ENCODE measurements at places on chromosomes 4 and X. TPM values are rescaled to one million over a fixed set of nuclear protein-coding genes. Genes with fewer than 3 reads are reported as not detected.

The IL1RAPL2 gene
- 0.51 TPM for total RNA-seq

The EDA gene
- total RNA-seq = 8.1 TPM

DNA sequence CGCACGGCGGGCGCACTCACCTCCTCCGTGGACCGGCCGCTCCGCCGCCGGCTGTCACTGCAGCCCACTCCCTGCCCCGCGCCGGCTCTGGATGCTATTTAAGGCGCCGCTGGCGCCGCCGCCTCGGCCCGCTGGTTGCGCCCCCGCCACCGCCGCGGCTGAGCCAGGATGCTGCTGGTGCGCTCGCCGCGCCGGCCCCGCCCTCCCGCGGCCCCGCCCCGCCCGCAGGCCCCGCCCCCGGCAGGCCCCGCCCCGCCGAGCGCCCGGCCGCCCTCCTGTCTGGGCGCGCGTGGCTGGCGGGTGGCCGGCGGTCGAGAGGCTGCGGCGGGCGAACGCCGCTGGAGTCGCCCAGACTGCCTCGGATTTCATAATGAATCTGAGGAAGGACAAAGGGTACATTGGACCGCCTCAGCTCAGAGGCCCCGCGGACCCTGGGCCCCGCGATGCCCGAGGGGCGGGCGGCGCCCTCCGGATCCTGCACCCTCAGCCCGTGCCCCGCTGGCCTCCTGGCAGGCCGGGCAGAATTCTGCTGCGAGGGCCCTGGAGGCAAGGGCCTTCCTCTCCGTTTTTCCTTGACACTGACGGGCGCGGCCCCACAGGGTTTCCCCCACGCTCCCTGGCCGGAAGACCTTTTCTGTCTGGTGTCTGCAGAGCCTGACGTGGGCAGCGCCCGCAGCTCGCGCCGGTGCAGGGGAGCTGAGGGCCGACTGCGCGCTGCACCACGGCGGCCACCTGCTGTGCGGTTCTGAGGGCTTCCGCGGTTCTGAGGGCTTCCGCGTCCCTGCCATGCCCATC, at the start of gene ACSL1:
ACSL1 (minus strand) TSS at position 73 of the 795 bp plus-strand sequence. CDS start 22,454 bp downstream, outside the sequence.
- DNase-seq = peak; percentile 81

The KIF4A gene
- total RNA-seq = 0.73 TPM

GRCh38 chr4:37446016-37446415, 201.5 kb downstream of the NWD2 start:
- no peak for DNase-seq

DNA sequence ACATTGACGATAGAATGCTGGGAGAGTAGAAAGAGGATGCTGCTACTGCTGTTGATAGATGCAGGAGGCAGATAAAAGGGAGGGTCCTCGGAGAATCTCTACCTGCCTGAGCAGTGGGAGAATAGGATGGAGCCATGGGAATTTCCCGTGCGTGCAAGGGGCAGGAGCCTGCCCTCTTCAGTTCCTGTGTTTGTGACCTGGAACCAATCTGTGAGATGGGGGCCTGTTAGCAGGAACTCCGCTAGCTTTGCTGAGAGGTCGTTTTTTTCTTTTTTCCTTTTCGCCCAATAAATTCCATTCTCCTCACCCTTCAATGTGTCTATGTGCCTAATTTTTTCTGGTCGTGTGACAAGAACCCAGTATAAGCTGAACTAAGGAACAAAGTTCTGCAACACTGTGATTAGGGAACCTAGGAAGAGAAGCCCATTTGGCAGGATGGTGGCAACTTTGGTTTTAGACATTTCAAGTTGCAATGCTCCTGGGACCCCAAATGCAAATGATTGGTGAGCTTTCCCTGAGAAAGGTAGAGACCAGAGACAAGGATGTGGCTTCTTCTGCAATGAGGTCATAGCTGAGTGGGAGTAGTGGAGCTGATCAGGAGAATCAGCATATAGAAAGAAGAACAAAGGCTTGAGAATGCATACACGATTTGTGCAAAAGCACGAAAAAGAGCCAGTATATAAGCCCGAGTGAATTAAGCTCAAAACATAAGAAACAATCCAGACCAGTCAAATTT, 23.9 kb downstream of the SLC39A8 start:
- no peak for DNase-seq

DNA sequence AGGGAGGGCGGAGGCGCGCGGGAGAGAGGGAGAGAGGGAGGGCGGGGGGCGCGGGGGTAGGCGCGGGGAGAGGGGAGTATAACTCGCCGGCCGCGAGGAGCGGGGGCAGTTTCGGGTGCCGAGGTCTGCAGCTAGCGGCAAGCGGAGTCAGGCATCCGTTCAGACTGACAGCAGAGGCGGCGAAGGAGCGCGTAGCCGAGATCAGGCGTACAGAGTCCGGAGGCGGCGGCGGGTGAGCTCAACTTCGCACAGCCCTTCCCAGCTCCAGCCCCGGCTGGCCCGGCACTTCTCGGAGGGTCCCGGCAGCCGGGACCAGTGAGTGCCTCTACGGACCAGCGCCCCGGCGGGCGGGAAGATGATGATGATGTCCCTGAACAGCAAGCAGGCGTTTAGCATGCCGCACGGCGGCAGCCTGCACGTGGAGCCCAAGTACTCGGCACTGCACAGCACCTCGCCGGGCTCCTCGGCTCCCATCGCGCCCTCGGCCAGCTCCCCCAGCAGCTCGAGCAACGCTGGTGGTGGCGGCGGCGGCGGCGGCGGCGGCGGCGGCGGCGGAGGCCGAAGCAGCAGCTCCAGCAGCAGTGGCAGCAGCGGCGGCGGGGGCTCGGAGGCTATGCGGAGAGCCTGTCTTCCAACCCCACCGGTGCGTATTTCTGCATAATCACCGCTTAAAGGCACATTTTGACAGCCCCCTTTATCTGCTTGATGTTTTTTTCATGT, at the start of gene POU4F2:
POU4F2 (plus strand) TSS at position 108 of the 720 bp plus-strand sequence; CDS start at position 356, 248 bp downstream.
- DNase-seq = no peak

DNA sequence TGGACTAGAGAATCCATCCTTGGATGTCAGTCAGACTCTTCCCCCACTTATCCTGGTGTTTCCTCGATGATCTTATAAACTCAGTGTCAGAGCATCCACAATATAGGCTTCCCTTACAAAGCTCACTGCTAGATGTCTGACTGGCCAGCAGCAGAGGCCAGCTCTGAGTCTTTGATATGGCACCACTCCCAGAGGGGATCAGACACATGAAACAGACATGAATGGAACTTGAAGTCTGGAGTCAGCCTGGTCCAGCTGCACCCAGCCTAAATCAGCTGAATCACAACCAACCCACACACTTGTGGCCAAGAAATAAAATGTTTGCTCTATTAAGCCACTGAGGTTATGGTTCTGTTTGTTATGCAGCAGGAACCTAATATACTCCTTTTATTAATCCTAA, 129.6 kb upstream of the MED14 start:
- DNase-seq = no peak

GRCh38 chrX:30248854-30249253, 1.9 kb downstream of the MAGEB1 start:
- no peak for DNase-seq

The ZCCHC18 gene
- total RNA-seq = 17.2 TPM

GRCh38 chr4:15479089-15479912, 9.6 kb downstream of the CC2D2A start:
- DNase-seq = peak; percentile 39

The ZNF81 gene
- 4.5 TPM for total RNA-seq

The MAGEE2 gene
- 0.36 TPM for total RNA-seq

The GAGE12H gene
- not detected for total RNA-seq

- DNase-seq = no peak
These were observed 124.0 kb downstream of the MOSPD2 start for GRCh38 chrX:14997271-14997670.

The RHOXF1 gene
- 27.5 TPM for total RNA-seq

- DNase-seq = peak; percentile 24
These were observed 2.0 kb upstream of the STAG2 start for GRCh38 chrX:123959281-123960063.

DNA sequence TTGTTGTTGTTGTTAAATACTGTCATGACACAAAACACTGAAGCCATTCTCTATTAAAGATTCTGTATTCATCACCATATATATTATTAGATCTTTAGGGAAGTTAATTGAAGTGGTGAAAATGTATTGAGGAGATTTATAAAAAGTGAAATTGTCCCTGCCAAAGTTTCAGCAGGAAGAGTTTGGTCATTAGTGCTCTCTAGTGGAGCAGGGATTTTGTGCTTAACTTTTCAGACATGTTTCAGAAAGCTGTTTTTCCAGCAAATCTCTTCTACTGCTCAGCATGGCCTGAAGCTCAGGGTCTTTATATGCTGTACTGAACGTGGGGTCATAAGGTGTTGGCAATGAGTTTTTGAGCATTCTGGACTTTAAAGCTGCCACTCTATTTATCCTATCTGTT, 36.7 kb upstream of the CXXC4 start:
- no peak for DNase-seq

The TMEM271 gene
- total RNA-seq = 0.91 TPM

The LRP2BP gene
- 0.32 TPM for total RNA-seq

The SMR3B gene
- not detected for total RNA-seq

- DNase-seq = no peak
These were observed 17.1 kb upstream of the CD40LG start for GRCh38 chrX:136630881-136631280.

The NLGN3 gene
- total RNA-seq = 1.4 TPM

DNA sequence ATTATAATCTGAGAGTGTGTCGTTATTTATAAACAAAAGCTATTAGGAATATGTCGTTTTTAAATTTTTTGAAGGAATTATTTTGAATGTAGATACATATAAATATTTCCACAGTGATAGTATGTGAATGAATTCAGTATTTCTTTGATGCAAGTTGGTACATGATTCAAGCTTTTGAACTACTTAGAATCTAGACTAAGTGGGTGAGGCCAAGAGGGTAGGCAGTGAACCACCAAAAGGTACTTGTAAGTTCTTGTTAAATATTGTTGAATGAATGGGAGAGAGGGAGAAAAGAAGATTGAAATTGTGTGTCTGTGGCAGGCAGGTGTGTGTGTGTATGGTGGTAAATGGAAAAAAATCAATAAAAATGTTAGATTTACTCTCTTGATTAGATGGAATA, 69.6 kb downstream of the ARFIP1 start:
- no peak for DNase-seq

- DNase-seq = no peak
These were observed 34.6 kb downstream of the SEPTIN11 start for GRCh38 chr4:76984127-76984526.

The RWDD4 gene
- 24.4 TPM for total RNA-seq

GRCh38 chr4:156596026-156596425, 375.6 kb downstream of the PDGFC start:
- no peak for DNase-seq

Measured in prostate gland (tissue), 2 donors.